ENCODE measurements at places on chromosomes 5 and 9. TPM values are rescaled to one million over a fixed set of nuclear protein-coding genes. Genes with fewer than 3 reads are reported as not detected.

DNA sequence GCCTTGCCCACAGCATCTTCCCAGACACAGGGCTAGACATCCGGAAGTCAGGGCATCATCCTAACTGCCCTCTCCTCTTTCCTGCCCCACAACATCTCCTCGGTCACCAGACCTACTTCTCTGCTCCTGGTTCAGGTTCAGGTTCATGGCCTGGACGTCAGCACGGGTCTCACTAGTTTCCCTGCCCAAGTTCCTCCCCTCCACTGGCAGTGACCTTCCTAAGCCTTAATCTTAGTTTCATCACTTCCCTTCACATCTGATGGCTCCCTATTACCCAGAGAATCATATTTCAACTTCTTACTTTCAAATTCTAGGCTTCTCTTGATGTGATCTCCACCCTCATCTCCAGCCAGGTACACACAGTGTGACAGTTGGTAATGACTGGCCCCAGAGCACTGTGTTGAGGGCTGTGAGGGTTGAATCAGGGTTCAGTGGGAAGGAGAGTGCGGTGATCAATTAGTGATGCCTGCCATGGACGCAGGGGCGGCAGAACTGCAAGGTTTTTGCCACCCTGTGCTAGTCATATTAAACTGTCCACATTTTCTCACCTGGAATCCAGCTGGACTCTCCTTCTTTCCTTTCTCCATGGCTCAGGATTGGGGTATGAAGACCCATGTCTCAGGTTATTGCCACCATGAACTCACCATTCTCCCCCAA is 34.3 kb upstream of the CRB2 start:
- DNase-seq, result no peak

DNA sequence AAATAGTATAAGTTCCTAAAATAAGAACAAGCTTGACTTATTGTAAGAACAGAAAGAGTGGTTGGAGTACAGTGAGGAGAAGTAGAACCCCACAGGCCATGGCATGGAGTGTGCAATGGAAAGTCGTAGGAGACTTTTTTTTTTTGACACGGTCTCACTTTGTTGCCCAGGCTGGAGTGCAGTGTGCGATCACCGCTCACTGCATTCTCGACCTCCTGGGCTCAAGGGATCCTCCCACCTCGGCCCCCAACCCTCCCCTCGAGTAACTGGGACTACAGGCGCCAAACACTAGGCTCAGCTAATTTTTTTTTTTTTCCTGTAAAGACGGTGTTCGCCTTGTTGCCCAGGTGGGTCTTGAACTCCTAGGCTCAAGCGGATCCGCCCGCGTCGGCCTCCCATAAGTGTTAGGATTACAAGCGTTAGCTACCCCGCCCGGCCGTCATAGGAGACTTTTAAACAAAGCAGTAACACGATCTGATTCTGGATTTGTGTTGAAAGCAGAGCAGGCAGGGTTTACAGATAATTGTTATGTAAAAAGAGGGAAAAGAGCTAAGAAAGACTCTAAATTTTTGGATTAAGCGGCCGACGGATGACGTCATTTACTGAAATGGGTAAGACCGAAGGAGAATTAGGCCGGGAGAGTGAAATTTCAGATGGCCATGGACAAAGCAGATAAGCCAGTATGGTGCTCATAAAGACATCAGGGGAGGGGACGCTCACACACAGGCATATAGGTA is 752 bp downstream of the TSTD2 start:
- no peak for DNase-seq

DNA sequence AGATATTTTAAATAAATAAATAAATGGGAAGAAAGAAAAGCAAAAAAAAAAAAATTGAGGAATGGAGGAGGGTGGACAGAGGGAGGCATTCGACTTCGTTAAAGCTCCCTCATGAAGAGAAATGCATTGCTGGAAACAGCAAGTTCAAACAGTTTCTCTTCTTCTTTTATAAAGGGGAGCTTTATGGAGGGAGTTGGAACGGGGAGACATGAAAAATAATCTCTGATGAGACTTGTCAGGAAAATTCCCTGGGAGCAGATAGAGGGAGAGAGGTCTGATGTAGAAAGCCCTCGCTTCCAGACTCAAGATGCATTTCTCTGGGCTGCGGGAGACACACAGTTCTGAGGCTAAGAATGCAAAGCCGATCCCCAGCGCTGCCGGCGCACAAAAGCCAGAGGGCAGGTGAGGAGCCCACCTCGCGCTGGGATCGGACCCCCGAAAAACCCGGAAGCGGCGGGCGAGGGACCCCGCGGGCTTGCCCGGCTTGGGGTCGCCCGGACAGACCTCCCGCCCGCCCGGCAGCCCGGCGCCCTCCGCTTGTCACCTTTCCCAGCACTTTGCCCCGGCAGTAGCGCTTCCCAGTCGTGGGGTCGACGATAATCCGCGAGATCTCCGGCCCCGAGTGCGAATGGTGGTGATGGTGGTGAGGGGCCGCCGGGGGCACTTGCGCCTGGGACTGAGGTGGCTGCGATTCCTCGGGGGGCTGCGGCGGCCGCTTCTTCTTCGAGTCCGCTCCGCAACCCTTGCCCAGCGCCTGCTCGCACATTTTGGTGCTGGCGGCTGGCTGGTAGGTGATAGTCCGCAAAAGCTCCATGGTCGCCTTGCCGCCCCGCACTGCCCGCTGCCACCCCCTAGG is 512 bp downstream of the PLK2 start:
- peak; percentile 21 for DNase-seq

DNA sequence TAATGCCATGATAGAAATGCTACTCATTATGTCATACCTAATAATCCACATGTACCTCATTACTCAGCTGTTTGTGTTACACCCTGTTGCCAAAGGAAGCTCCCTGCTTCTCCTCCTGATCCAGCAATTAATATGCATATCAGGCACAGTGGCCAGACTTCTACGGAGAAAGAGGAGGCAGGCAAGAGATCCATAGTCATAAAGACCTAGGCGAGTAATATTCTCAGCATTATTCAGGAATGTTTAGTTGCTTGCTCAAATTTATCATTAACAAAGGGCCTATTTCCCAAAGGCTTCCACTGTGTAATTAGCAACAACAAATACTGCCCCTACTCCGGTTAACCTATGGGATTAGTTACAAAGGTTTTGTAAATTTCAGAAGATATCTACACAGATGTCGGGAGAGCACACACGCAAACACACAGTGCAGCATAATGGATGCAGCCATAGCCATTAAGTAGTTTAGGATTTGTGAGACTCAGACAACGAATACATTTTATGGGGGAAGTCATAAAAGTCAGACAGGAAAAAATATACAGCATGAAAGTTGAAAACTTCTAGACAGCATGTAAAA is 192.6 kb downstream of the EFNA5 start:
- DNase-seq, result no peak

GRCh38 chr5:135457424-135458071 is 5.4 kb upstream of the TIFAB start:
- peak; percentile 74 for DNase-seq

GRCh38 chr5:108655750-108656450 is 91.8 kb upstream of the FER start:
- no peak for DNase-seq

DNA sequence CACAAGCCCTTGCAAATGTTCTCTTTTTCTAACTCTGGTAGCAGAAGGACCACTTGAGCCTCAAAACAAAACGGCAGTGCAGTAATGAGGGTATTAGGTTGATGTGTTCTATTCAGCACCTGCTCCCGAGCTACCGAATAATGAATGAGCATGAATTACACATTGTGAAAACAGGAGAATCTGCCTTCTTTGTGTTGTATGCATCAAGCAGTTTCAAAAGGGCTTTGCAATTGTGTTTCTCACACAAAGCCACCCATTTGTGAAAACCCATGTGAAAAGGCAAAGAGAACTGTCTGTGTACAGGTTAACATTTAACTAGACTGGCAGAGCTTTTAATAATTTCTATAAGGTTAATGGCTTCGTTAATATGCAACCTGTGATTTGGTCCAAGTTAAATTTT is 97.8 kb downstream of the STK32A start:
- no peak for DNase-seq

DNA sequence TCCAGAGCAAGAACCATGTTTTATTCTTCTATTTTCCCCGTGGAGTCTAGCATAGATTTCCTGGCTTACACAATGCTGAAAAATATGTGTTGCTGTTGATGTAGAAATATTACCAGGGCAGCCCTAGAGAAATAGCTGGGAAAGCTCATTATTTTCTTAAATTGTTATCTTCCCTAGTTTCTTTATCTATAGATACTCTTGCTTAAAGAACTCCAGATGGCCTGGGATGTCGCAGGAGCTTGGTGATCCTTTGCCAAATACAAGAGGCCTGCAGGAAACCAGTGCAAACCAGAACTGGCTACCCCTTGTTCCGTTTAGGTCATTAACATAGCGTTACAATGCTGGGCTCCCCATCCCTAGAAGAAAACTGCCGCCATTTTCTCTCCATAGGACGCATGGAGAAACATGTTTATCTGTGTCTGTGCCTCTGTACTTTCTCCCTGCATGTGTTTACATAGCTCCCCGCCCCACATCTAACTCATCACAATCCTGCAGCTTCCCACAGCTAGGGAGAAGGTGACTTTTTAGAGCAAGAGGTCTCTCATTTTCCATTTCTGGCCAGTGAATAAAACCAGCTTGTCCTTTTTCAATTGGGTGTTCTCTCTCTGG is 6.4 kb downstream of the PRLR start:
- DNase-seq, result no peak

- DNase-seq, result no peak
Observed at GRCh38 chr5:93430673-93431199, 150.3 kb downstream of the NR2F1-AS1 start.

GRCh38 chr5:2135833-2136232 is 253.1 kb upstream of the IRX4 start:
- DNase-seq, result no peak

DNA sequence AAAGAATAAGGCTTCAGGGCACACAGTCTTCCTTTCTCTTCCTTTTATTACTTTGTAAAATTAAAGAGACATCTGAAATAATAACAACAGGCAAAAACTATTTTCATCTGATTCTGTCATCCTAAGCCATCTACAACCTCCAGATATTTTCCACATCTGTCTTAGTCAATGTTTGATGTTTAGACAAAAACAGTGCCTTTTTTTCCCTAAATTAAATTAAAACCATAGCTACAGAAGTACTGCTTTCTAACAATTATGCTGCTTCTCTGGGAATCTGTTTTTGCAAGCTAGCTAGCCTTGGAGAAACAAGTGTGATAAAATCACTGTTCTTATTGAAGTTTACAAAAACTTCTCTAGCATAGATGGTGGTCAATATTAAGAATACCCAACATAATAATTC is 95.4 kb downstream of the KIAA0825 start:
- no peak for DNase-seq

GRCh38 chr5:81400375-81400774 is 6.4 kb upstream of the ACOT12 start:
- DNase-seq, result no peak

- no peak for DNase-seq
Observed at GRCh38 chr5:16140417-16140816, 39.2 kb downstream of the MARCHF11 start.

DNA sequence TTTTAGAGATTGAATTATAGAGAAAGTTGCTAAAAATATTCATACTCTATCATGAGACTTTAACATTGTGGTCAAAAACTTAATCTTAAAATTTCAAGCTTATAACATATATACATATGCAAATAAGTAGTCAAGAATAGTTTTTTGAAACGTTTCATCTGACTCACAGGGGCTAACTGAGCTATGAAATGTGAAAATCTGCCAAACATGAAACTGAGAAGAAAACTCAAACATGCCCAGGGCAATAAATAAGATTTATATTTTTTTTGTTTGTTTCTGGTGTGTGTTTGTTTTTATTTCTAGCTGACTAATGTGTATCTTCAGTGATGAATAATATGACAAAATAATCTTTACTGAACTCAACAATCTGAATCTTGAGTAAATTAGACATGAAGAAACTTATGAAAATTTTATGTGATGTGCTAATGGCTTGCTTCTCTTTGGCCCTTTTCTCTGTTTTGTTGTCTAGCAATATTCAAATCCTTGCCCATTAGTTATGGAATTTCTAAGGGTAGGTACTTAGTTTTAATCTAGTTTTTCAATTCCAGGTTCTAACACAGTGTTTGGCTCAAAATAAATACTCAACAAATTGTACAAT is 99.9 kb downstream of the FAM174A start:
- no peak for DNase-seq

The CMBL gene
- polyA plus RNA-seq, result 35.7 TPM

The MEIKIN gene
- not detected for polyA plus RNA-seq

The FGF18 gene
- 0.18 TPM for polyA plus RNA-seq

The DDX4 gene
- polyA plus RNA-seq, result not detected

Data from A549 (cell line).